ENCODE measurements at places on chromosomes 16 and 17. TPM values are rescaled to one million over a fixed set of nuclear protein-coding genes. Genes with fewer than 3 reads are reported as not detected.

The ETV4 gene
- 27.3 TPM for polyA plus RNA-seq

The ACAP1 gene
- 6.4 TPM for polyA plus RNA-seq

The KRTAP3-2 gene
- polyA plus RNA-seq, result not detected

The CNGB1 gene
- polyA plus RNA-seq, result 0.05 TPM

The TPPP3 gene
- 36.2 TPM for polyA plus RNA-seq

The ALOX12 gene
- not detected for polyA plus RNA-seq

The NXN gene
- 23.9 TPM for polyA plus RNA-seq

The NDRG4 gene
- polyA plus RNA-seq, result 46.2 TPM

The TEX19 gene
- 0.10 TPM for polyA plus RNA-seq

DNA sequence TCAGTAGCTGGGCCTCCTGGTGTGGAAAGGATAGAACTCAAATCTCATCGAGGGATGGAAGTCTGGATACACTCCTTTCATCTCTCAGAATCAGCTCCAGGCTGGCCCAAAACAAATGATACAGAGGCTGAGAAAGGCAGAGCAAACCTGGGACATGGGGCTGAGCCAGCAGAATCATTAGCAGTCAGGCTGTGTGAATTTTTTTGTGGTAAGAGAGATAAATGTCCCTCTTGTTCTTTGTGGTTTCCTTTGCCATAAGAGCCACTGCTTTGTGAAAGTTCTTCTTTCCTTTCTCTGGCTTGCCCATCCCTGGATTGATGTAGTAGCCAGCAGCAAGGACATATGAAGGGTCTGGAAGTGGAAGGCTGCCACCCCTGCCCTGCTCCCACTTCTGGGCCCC lies 146.2 kb downstream of the CDH13 start:
- DNase-seq, result no peak
- no peaks in the 10 kb centered on the region for H3K27me3 ChIP-seq
- H3K4me1 ChIP-seq, result no peaks in the 10 kb centered on the region

DNA sequence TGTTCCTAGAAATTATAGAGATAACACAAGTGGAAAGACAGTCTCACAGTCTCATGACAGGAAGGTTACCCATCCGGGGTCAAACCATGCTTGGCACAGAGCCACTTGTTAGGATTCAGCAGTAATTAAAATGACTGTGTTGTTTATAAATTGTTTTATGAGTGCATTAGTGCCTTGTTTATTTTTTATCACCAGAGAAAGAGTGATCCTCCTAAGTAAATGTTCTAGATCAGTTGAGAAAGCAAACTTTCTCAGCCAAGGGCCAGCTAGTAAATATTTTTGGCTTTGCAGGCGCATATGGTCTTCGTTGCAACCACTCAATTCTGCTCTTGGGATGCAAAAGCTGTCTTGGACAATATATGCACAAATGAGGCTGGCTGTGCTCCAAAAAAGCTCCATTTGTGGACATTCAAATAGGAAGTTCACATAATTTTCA lies 253.9 kb upstream of the CACNG5 start:
- H3K27me3 ChIP-seq, result no peaks in the 10 kb centered on the region
- DNase-seq, result peak; percentile 58
- peaks cover 24% of the 10 kb centered on the region for H3K4me1 ChIP-seq
- H3K27ac ChIP-seq, result peak overlapping the region; percentile 77
- no peak overlapping the region for H3K4me3 ChIP-seq
- H3K36me3 ChIP-seq, result peaks cover 14% of the 10 kb centered on the region

- H3K4me3 ChIP-seq, result no peak overlapping the region
- no peak overlapping the region for H3K27ac ChIP-seq
- H3K4me1 ChIP-seq, result no peaks in the 10 kb centered on the region
- DNase-seq, result no peak
- no peaks in the 10 kb centered on the region for H3K27me3 ChIP-seq
Observed at GRCh38 chr16:76784530-76784929, 406.5 kb upstream of the MON1B start.

DNA sequence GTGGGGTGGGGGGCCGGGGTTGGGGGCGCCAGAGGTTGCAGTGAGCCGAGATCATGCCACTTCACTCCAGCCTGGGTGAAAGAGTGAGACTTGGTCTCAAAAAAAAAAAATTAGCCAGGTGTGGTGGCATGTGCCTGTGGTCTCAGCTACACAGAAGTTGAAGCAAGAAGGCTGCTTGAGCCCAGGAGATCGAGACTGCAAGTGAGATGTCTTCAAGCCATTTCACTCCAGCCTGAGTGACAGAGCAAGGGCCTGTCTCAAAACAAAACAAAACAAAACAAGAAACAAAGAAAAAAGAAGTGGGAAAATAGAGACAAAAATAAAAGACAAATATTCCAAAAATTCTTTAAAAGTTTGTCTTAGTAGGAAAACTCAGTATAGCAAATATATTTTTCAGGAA lies 135.1 kb upstream of the CORO6 start:
- no peak overlapping the region for H3K27ac ChIP-seq
- no peak for DNase-seq
- H3K4me1 ChIP-seq, result peaks cover 7% of the 10 kb centered on the region
- peak overlapping the region; percentile 87 for H3K4me3 ChIP-seq
- no peaks in the 10 kb centered on the region for H3K27me3 ChIP-seq

- no peaks in the 10 kb centered on the region for H3K27me3 ChIP-seq
- peak; percentile 88 for DNase-seq
- no peaks in the 10 kb centered on the region for H3K36me3 ChIP-seq
- H3K4me3 ChIP-seq, result peak overlapping the region; percentile 57
- peaks cover 19% of the 10 kb centered on the region for H3K4me1 ChIP-seq
Observed at GRCh38 chr17:45241328-45242028, 19.8 kb downstream of the FMNL1 start.

DNA sequence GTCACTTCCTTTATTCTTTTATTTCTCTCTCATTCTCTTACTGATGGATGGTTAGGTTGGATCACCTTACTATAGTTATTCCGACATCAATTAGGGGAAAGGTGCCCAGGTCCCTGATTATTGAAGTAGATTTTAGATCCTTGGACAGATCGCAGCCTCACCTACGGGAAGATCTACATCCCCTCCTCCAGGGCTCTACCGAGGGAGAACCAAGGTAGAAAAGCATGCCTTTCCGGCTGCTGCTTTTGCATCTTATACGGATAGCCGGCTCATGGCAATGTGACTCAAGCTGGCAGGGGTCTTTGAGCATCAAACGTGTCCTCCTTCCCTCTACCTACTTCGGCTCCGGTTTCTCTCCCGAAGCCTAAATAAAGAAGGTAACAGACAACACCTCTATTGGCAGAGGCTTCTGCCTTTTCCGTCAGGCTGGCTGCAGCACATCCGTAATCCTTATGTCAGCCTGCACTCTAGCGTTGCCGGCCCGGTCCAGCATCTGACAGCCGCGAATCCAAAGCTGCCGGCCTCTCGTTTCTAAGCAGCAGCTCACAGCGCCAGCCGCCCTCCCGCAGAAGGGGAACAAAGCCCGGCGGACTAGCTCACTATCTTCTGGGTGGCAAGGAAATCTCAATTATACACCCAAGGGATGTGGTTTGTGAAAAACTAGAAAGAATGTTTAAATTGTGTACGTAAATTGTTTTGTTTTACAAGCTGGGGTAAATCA lies 46.9 kb downstream of the IRX6 start:
- no peaks in the 10 kb centered on the region for H3K36me3 ChIP-seq
- no peak overlapping the region for H3K27ac ChIP-seq
- peaks cover 25% of the 10 kb centered on the region for H3K4me1 ChIP-seq

DNA sequence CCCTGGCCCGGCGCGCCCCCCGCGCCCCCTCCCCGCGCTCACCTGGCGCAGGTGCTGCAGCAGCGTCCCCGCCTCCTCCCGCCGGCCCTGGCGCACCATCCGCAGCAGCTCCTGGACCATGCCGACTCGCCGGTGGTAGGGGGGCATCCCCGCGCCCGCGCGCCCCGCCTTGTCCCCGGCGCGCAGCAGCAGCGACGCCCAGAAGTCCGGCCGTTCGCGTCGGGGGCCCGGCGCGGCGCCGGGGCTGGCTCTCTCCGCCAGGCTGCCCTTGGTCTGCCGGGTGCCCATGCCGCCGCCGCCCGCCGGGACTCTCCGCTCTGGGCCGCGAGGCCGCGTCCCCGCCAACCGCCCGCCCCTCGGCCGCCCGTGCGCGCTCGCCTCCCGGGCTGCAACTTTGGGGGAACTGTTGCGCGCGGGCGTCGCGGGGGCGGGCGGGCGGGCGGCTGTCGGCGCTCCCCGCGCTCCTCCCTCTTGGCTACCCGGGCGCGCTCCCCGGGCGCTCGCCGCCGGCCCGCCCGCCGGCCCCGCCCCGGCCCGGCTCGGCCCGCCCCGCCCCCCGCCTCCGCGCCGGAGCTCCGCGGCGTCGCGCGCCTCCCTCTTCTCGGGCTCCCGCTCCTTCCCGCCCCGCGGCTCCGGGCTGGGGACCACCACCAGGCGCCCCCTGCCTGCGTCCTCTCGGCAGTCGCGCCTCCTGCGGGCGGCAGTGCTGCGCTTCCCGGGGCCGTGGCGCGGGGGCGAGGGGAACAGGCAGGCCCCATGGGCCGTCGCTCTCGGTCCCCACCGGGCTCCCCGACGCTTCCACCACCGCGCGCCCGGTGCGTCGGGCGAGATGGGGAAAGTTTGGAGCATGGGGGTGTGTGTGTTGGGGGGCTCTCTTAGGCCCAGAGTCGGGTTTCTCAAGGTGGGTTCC lies at the start of gene LRRC75A:
TSS of gene LRRC75A (minus strand) at position 491 of the 910 bp plus-strand sequence. CDS start at position 288, 203 bp downstream.
- peak within 1 kb of the TSS; percentile 64 for H3K4me3 ChIP-seq
- peak; percentile 92 for DNase-seq
- H3K36me3 ChIP-seq, result no peaks in the 10 kb centered on the region
- peaks cover 25% of the 10 kb centered on the region for H3K4me1 ChIP-seq
- H3K27me3 ChIP-seq, result peaks cover 20% of the 10 kb centered on the region
- no peak within 1 kb of the TSS for H3K27ac ChIP-seq

- H3K27ac ChIP-seq, result no peak overlapping the region
- H3K27me3 ChIP-seq, result no peaks in the 10 kb centered on the region
- no peaks in the 10 kb centered on the region for H3K4me1 ChIP-seq
- H3K4me3 ChIP-seq, result no peak overlapping the region
- H3K36me3 ChIP-seq, result no peaks in the 10 kb centered on the region
- DNase-seq, result no peak
Observed at GRCh38 chr16:13426736-13427135, 493.2 kb upstream of the ERCC4 start.

DNA sequence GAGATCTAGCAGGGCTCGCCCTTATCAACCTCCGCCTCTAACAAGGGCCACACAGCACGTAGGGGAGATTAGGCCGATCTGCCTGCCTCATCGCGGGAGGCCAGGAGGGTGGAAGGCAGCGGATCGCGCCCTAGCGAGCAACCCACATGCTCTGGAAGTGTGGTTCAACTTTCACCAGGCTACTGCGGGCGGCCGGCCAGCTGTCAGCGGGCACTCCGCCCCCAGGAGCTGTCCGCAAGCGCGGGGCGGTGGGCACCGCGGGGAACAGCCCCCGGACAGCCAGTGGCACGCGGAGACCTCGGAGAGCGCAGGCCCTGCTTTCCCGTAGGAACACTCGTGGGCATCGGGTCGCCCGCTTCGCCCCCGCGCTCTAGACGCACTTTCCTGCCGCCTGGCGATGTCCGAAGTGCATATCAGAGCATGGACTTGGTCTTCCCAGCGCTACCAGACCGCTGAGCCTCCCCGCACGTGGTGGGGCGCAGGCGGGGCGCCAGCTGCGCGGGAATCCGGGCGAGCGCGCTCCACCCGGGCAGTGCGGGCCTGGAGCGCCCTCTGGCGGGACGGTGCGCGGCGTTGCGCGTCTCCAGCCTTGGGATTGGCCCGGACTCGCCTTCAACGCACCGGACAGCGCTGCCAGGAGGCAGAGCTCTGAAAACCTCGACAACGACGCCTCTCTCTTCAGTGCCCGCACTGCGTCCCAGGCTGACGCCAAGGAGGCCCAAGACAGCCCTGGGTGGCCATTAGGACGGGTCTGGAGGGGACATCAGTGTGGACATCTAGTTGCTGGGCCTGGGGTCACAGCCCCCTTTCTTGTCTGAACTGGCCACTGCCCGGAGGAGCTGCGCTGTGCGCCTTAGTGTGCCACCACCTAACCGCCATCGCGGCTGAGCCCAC lies 3.6 kb upstream of the ZNHIT3 start:
- no peaks in the 10 kb centered on the region for H3K36me3 ChIP-seq
- peaks cover 39% of the 10 kb centered on the region for H3K27me3 ChIP-seq
- peaks cover 23% of the 10 kb centered on the region for H3K4me1 ChIP-seq
- H3K4me3 ChIP-seq, result peak overlapping the region; percentile 60

GRCh38 chr16:89721546-89722391 lies 432 bp downstream of the ZNF276 start:
- peaks cover 21% of the 10 kb centered on the region for H3K4me1 ChIP-seq
- no peaks in the 10 kb centered on the region for H3K27me3 ChIP-seq
- peak overlapping the region; percentile 92 for H3K27ac ChIP-seq
- peak; percentile 75 for DNase-seq
- H3K4me3 ChIP-seq, result peak overlapping the region; percentile 92
